ENCODE measurements at places on chromosomes 1 and 21.

DNA sequence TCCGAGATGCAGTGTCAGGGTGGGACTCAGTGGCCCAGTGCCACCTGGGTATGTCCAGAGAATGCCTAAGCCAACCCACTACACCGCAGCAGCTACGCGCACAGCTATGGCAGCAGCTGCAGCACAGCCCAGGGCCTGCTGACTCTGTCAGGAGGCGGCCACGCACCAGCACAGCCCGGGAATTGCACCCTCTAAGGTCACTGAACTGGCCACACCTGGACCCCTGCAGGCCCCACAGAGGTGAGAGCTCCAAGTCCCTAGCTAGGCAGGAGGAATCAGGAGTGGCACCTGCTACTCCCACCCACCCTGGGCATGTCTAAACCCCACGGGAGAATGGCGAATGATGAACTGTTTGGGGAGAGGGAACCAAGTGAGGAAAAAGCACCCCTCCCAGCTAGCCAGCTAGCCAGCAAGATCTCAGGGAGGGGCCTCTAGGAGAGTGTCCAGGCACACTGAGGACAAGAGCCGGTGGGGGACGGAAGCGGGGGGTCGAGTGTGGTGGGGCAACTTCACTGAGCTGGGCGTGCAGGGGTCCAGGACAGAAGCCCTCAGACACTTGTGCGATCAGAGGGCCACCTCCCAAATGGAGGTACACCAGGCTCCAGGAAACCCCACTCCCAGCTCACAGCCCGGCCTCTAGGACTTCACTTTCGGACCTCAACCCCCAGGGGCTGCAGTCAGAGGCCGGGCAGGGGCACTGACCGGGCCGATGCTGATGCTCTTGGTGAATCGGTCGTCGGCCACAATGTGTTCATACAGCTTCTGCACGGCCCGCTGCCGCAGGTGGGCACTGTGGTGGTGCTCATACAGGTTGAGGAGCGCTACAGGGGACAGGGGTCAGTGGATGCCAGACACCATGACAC, 13.9 kb downstream of the LSS start:
- DNase-seq, result no peak

DNA sequence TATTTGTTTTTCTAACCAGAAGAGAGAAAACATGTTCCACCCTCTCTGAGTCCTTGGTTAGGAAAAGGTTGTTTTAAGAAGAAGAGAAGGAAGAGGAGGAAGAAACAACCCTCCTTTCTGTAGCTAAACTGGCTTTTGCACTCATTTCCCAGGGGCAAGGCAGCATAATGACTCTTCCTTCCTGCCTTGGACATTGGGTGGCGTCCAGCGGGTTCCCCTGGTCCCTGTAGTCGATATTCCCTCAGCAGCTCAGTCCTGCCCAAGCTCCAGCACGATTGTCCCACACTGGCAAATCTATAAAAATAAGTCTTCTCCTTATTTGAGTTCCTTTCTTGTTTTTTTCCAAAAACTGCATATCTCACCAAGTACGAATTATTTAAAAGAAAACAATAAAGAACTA, 81.2 kb downstream of the TEX35 start:
- no peak for DNase-seq

DNA sequence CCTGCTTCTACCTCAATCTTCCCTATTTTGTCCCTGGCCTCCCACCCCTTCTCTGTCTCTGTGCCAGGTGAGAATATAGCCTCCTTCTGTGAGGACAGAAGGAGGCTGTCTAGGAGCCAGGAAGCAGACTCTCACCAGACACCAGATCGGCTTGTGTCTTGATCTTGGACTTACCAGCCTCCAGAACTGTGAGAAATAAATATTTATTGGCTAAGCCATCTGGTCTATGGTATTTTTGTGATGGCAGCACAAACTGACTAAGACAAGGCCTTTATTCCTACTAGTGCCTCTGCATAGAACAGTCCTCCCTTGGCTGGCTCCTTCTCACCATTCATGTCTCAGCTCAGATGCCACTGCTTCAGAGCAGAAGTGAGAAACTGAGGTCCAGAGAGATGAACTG, 1.9 kb downstream of the GPN2 start:
- no peak for DNase-seq

- DNase-seq, result no peak
Measured at GRCh38 chr1:219587401-219587800, 25.5 kb downstream of the ZC3H11B start.

DNA sequence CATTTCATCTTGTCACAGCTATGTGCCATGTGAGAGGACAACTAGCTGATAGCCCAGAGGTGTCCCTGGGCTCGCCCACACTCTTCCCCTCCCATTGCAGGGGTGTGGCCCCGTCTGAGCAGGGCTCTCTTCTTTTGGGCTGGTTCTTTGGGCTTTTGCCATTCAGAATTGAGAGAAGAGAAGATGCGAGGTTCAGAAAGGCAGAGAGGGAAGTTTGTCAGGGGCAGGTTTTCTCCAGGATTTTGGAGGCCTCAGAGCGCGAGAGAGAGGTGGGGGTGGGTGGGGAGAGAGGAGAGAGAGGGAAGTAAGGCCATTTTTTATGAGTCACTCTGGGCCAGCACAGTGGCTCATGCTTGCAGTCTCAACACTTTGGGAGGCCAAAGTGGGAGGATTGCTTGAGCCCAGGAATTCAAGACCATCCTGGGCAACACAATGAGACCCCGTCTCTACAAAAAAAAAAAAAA, 5.2 kb downstream of the IFI6 start:
- no peak for DNase-seq

GRCh38 chr1:176847052-176847451, 317.5 kb downstream of the ASTN1 start:
- DNase-seq, result no peak

GRCh38 chr1:234967121-234967520, 161.5 kb downstream of the TOMM20 start:
- no peak for DNase-seq

GRCh38 chr1:94258873-94259331, 21.5 kb upstream of the ARHGAP29 start:
- DNase-seq, result no peak

DNA sequence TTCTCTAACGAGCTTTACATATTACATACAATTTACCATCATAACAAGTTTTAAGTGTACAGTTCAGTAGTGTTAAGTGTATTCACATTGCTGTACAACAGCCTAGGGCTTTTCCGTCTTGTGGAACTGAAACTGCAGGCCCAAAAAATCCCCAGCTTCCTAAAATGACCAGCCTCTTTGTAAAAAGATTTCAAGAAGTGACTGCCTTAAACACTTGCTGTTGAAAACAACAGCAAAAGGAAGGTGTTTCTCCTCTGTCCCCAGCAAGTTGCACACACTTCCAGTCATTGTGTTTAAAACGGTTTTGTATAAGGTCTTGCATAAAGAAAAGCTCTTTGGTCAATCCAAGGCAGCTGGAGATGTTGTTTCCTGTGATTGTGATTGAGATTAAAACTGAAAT, 16.0 kb upstream of the GBP1 start:
- no peak for DNase-seq

DNA sequence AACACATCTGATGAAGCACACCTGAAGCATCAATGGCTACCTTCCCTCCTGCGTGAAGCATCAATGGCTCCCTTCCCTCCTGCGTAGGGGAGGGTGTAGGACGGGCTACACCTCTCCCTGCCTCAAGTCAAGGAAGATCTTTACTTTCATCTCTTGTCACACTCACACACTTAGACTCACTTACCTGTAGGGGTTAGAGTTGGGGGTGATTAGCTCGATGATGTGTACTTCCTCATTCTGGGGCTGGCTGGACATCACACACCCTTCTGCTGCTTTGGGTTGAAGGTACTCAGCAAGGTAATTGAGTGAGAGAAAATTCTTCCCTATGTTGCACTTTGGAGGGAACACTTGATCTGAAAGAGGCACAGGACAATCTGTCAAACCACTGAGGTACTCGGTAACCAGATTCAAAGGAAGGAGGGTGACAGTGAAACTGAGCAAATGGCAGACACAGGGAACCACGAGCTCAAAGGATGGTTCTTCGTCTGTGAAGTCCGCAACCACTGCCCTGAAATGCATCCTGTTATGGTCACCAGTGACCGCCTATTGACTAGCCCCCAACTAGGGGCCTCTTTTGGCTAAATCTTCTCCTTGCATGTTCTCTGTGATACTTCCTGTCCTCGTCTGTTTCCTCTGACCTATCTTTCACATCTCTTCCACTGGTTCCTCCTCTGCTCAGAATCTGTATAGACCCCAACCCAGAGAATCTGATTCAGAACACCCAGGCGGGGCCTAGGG, 156.2 kb downstream of the TGFBR3 start:
- DNase-seq, result no peak

DNA sequence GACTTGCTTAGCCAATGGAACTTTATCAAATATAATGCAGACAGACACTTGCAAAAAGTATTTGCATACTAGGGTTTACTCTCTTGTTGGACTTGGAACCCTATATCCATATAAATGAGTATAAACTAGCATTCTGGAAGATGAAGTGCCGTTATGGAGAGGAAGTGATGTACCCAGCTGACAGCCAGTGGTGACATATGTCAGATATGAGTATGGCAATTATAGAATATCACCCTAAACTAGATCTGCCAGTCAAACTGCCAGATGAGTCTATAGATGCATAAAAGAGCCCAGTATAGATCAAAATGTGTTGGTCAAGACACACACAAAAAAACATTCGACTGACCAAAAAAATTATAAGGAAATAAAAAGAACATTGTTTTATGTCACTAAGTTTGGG, 739.3 kb downstream of the PLA2G4A start:
- DNase-seq, result no peak

GRCh38 chr1:53521924-53522552, 62.8 kb downstream of the DMRTB1 start:
- DNase-seq, result no peak

DNA sequence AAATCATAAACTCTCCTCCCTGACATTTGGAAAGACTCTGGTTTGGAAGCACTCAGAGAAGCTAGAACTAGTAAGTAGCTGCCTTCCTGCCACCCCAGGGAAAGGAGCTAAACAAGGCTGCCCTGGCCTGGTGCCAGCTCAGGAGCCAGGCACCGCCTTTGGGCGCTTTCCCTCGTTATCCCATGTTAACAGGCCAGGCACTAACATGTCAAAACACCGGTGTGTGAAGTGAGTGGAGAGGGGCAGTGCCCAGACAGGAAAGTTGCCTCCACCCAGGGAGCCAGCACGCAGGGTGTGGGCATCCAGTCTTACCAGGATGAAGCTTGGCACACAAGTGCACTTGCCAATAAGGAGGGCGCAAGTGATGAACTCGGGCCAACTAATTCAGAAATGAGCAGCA, 346.8 kb downstream of the RRAGC start:
- DNase-seq, result no peak

- DNase-seq, result no peak
Measured at GRCh38 chr1:109850827-109851226, 59.8 kb upstream of the CSF1 start.

- no peak for DNase-seq
Measured at GRCh38 chr1:94582565-94582964, 41.0 kb upstream of the F3 start.

GRCh38 chr21:19276665-19277064, 873.1 kb upstream of the TMPRSS15 start:
- DNase-seq, result no peak

DNA sequence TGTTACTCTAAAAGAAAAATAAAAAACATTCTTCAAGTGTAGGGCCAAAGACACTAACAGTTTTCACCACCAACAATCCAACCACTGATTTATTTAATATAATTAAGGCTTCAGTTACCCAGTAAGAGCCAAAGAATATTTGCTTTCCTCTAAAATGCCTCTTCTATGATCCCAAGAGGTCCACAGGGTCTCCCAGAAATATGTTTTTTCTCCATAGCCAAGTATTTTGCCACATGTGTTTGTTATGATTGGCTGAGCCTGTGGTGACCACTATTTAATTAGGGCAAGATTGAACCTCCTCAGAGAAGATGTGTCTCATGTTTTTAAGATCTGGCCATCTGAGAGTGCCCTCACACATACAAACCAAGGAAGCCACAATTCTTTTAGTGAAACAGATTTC, 135.9 kb downstream of the TPR start:
- no peak for DNase-seq

GRCh38 chr1:167136806-167137205, 42.9 kb downstream of the STYXL2 start:
- DNase-seq, result no peak

- no peak for DNase-seq
Measured at GRCh38 chr1:201800246-201800645, 28.7 kb upstream of the IPO9 start.

DNA sequence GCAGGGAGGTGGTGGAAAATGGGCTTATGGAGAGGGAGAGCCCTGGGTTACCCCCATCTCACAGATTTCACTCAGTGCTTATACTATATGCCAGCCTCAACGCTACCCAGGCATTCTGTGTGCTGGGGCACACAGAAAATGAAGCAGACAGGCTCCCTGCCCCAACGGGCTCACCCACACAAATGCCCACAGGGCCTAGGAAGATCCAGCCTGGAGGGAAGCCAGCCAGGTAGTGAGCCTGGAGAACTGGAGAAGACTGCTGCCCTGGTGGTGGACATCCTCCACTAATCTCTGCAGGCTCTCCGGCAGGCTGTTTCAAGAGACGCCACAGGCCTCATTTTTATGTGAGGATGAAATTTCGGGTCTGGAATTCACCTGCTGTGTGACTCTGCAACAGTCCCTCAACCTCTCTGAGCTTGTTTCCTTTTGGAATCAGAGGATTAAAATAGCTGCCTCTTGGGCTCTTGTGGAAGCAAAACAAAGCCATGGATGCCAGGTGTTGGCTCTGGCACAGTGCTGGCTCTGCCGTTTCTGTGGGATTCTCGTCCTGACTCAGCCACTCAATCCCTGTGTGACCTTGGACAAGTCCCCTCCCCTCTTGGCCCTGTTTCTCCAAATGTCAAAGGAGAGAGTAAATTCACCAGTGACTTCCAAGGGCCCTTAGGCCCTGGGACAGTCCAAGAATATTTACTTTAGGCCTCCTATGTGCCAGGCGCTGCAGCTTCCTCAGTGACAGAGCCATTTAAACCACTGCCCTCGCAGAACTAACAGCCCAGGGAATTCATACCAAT, 3.6 kb downstream of the PAQR7 start:
- DNase-seq, result no peak

DNA sequence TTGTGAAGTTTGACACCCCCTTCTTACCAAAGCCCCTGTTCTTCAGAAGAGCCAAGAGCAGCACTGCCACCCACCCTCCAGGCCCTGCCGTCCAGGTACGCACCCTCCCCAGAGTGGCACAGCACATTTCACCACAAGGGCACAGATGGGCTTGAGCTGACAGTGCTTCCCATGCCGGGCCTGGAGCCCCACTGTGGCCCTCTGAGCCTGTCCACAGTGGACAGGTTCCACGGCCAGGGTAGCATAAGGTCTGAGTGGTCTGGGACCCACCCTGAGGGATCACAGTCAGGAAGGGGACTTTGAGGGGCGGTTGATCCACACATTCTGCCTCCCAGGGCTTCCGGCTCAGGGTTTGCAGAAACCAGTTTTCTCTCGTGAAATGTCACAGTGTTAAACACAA, 28.6 kb upstream of the PDXK start:
- DNase-seq, result no peak

- DNase-seq, result no peak
Measured at GRCh38 chr1:65629788-65630187, 162.9 kb upstream of the PDE4B start.

DNA sequence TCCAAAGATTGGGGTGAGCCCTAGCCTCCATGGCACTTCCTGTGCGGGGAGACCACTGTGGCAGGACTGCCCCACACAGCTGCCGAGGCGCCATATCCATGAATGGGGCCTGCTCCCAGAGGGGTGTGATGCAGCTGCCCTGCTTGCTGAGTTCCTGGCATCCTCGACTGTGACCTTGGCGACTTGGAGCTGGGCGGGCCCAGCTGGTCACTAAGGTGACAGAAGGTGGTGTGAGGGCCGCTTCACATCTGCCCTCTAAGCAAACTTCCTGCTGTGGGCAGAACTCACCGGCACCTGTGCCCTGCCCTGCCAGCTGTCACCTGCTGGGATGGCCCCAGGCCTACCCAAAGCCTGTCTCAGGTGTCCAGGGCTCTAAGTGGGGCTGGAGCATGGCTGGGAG, 9.0 kb downstream of the TMEM61 start:
- DNase-seq, result no peak

All from activated CD8-positive, alpha-beta memory T cell treated with anti-CD3 and anti-CD28 coated beads for 1 hour (primary cell).